ENCODE measurements at places on chromosomes 7 and 10.

- no peak for DNase-seq
Measured at GRCh38 chr10:11515596-11516430, 95.6 kb downstream of the USP6NL start.

DNA sequence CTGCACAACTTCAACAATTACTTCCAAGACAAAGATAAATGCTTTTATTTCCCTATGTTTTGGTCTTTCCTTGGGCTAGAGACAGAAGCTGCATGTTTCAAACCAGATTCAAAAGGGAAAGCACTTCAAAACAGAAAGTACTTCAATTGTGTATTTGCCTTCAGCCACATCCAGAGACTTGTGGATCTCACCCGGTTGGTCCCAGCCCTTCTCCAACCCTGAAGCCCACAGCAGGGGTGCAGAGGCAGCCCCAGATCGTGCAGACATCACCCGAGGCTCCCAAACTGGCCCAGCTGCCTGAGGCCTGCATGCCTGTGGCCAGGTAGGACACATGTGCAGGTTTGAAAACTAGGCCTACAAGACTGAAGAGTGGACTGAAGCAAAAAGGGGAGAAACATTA lies 80.8 kb downstream of the ALOX5 start:
- DNase-seq: no peak

DNA sequence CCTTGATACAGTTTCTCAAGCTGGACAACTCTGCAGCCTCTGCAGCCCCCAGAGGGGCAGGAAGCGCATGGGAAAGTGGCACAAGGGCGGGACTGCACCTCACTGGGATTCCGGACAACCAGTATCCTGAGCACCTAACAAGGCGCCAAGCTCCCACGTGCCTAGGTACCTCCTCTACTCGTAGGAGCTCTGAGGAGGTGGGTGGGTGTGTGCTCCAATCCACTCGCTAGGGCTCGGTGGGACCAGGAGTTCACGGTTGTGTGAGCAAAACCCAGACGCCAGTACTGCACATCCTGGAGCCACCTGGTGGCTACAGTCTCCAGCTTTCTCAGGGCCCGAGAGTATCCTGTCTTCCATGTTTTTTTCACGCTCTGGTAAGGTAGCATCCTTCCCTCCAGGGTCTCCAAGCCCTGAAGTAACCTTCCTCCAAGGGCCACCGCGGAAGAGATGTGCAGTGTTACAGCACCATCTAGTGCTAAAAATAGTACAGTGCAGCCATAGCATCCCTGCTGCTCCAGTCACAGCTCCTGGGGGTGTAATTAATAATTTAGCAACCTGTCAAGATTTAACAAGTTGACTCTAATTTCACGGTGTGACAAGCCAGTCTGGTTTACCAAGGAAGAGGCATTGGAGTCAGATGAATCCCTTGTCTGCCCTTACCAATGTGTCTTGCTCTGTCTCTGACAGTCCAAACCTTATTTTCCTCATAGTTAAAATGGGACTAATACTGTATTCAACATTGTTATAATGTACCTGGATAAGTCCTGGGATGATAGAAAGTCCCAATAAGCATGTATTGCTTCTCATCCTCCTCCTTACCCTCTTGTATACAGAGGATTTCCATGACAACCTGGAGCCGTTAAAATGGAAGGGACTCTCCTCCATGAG lies 70.4 kb downstream of the HERPUD2 start:
- DNase-seq: no peak

- DNase-seq: no peak
Measured at GRCh38 chr10:15325243-15325943, 45.7 kb downstream of the FAM171A1 start.

DNA sequence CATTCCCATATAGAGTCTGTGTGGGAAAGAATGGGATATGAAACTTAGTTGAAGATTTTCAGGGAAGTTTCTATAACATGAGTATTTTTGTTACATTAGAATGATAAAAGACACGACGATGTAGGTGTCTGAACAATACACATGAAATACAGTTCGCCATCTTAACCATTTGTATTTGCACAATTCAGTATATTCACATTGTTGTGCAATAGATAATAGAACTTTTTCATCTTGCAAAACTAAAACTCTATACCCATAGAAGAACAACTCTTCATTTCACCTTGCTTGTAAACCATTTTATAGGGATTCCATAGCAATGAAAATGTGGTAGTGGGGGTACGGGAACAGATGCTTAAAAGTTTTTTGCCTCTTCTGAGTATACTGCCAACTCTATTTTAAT lies 32.8 kb downstream of the SLC39A12 start:
- DNase-seq: no peak

GRCh38 chr7:1401011-1401410 lies 58.3 kb downstream of the MICALL2 start:
- DNase-seq: no peak

- DNase-seq: no peak
Measured at GRCh38 chr7:150325110-150325611, 1.8 kb upstream of the ACTR3C start.

- no peak for DNase-seq
Measured at GRCh38 chr7:111132833-111133232, 41.9 kb downstream of the LRRN3 start.

DNA sequence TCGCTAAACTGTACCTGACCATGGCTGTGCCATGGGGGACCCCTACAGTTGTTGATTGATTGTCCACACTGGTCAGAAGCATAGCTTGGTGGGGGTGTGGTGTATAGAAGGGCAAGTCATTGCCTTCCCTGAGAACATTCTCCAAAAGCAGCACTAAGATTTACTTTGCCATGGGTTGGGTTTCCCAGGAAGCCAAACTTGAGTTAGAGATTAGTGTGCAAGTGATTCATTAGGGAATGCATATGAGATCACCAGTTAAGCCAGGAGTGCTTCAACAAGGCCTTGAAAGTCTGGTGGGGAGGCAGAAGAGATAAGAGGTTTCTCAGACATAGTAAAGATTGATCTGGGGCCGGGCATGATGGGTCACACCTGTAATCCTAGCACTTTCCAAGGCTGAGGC lies 21.4 kb upstream of the TPST1 start:
- DNase-seq: no peak

DNA sequence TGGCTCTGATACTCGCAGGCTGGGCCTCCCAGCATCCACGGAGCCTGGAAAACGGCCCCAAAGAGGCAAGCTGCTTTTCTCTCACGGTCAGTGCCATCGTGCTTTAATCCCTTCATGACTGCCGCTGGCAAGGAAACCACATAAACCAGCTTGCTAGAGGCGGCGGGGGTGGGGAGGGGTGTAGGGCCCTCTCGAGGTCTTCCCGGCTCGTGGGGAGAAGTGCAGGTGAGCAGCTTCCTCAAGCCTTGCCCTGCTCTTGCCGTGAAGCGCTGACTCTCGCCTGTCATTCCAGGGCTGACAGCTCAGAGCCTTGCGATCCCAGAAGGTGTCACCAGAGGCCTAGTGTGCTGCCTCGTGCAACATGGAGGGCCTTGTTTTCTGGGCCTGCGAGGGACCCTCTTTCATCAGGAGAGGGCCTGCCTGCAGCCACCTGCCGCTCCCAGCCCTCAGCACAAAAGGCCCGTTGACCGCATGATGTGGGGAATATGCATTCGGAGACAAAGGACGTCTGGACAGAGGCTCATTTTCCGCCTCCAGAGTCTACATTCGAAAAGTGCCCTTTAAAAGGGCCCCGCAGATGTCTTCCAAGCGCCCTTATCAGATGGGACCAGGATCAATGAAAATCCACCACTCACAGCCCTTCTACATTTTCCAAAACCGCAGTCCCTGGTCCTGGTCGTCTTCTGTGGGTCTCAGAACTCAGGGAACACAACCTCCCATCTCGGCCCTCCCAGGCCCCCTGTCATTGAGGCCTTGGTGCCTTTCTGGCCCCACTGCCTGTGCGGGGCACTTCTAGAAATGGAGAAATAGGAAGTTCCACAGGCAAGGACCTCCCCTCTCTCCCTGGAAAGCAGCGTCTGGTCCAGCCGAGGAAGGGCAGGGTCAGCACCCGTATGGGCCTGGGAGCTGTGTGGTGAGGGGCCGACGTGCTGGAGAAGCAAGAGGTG lies 58.7 kb downstream of the ZRANB1 start:
- peak; percentile 18 for DNase-seq

DNA sequence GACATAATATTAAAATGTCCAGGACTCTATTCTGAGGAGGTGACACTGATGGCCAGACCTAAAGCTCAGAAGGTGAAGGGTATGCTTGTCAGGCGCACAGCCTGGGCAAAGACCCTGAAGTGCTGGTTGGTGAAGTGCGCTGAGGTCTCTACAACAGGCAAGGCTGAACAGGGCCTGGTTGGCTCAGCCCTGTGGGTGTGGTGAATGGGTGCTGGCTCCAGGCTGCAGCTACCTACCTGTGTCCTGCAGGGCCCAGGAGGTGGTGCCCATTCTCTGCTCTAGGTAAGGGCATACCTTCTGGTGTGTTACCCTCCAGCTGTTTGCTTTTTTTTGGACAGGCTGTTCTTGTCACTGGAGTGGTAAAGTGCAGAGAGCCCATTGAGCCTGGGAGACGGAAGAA lies 85.1 kb downstream of the RAMP3 start:
- no peak for DNase-seq

DNA sequence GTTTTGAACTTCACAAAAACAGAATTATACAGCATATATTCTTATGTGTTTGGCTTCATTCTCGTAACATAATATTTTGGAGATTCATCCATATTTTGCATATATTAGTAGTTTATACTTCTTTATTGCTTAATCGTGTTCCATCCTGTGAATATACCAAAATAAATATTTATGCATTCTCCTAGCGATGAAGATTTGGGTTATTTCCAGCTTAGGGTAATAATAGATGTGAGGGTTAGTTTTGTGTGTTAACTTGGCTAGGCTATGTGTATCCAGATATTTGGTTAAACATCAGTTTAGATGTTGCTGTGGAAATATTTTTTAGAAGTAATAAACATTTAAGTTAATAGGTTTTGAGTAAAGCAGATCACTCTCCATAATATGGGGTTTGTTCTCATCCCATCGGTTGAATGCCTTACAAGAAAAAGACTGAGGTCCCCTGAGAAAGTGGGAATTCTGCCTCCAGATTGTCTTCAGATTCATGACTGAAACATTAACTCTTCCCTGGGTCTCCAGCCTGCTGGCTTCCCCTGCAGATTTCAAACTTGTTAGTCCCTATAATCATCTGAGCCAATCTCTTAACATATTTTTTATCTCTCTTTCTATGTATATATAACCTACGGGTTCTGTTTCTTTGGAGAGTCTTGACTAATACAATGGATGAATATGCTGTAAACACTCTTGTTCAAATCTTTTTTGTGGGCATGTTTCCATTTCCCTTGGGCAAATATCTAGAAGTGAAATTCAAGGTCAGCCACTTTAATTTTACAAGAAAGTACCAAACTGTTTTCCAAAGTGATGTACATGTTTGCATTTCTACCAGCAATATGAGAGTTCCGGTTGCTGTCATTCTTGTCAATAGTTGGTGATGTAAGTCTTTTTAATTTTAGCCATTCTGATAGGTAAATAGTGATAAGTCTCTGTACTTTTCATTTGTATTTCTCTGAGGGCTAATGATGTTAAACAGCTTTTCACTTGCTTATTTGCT lies 48.7 kb downstream of the PDK4 start:
- no peak for DNase-seq

- DNase-seq: no peak
Measured at GRCh38 chr10:44757551-44758205, 153.5 kb upstream of the TMEM72 start.

- DNase-seq: peak; percentile 25
Measured at GRCh38 chr7:919114-919442, 35.4 kb downstream of the ADAP1 start.

DNA sequence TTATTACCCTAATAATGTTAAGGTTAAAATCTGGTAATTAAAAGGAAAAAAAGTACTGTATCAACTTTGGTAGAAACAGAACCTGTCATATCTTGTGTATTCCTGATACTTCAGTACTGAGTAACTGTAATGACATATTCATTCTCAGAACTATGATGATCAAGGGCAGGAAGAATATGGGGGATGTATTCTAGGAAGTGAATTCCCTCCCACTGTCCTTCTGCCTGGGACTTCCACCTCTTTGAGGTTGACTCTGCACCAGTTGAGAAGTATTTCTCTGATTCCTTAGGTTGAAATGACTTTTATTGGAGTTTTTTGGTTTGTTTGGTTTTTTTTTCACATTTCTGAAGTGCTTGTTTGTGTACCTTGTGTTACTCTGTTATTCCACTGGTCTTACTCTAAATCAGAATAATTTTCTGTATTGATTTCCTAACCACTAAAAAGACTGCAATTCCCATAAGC lies 36.9 kb downstream of the WASL start:
- no peak for DNase-seq

GRCh38 chr7:1112109-1112508 lies 24.2 kb downstream of the GPER1 start:
- DNase-seq: no peak

DNA sequence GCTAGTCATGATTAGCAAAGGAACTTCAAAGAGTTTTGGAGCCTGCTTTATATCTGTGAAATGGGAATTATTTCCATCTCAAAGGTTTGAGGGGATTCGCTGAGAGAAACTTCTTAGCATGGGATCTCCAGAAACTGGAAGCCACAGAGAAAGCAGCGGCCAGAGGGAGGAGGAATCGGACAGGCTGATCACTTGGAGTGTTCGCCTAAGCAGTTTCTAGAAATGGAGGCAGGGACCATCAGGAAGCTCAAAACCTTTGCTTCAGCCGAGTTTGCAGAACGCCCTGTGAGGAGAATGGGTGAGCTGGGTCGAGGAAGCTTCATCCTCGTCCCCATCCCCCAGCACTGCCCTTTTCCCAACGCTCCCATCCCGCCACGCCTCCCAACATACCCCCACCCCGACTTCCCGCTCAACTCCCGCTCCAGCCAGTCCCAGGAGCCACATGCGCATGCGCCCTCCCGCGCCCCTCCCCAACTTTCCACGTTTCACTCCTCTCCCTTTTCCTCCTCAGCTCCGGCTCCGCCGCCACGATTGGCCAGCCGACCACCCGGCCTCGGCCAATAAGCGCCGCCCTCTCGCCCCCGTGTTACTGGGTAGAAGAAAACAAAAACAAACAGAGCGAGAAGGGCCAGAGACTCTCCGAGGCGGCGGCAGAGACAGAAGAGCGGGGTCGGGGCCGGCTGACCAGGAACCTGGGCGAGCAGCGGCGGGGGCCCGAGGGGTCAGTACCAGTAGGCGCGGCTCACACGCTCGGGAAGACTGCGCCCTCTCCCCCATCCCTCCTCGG lies at the start of gene PDCD4:
TSS of gene PDCD4 (plus strand) at position 631 of the 787 bp plus-strand sequence. CDS start 4,100 bp downstream, outside the sequence.
- peak; percentile 94 for DNase-seq

DNA sequence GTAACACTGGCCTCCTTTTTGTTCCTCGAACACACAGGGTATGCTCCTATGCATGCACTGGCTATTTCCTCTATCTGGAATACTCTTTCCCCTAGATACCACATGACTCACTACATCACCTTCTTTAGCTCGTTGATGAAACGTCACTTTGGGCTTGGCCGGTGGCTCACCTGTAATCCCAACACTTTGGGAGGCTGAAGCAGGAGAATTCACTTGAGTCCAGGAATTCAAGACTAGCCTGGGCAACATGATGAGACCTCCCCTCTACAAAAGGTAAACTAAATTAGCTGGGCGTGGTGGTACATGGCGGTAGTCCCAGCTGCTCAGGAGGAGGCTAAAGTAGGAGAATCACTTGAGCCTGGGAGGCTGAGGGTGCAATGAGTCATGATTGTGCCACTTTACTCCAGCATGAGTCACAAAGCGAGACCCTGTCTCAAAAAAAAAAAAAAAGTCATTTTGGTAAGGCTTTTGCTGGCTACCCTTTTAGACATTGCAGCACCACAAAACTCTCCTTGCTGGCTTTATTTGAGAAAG lies 14.5 kb downstream of the ANKIB1 start:
- DNase-seq: no peak

Measured in activated CD4-positive, CD25-positive, alpha-beta regulatory T cell treated with anti-CD3 and anti-CD28 coated beads, Interleukin-2, amount 50 U/mL, for 72 hours (primary cell).